ENCODE measurements at places on chromosomes 11 and 22.

GRCh38 chr11:76391021-76391420, 9.9 kb downstream of the GVQW3 start:
- no peak for DNase-seq

GRCh38 chr11:102462610-102463009, 10.0 kb upstream of the TMEM123 start:
- no peak for DNase-seq

DNA sequence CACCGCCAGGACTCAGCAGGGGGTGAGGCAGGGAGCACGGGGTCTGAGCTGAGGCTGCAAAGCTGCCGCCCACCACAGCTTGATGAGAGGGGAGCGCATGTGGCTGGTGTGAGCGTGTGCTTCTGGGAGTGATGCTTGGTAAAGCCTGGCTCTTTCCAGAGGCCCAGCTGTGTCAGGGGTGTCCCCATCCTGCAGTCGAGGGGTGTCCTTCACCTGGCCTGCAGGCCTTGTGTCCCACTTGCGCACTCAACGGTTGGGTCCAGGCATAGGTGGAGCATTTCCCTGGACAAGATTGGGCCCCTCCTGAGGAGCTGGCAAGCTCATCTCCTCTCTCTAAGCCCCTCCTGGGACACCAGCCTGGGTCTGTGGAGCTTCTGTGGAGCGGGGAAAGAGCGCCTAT, 273.9 kb downstream of the TBC1D22A start:
- DNase-seq: no peak

GRCh38 chr11:101862391-101863233, 52.2 kb upstream of the CEP126 start:
- DNase-seq: peak; percentile 19

DNA sequence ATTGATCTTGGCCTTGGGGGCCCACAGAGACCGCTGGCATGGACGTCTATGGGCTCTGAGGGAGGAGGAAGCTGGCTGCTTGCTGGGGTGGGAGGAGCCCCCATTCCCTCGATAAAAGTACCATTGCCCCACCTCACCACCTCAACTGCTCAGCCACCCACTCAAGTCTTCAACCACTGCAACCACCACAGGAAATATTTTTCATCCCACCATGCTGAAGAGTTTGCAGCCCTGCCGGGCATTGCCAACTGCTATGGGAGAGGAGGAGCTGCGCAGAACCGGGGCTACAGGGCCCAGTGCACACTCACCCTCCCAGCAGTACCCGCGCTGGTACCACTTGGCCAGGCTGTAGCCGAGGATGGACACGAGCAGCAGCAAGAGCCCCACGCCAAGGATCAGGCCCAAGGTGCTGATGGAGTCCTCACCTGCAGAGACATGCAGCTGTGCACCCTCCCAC, 29.2 kb downstream of the IL10RA start:
- DNase-seq: no peak

DNA sequence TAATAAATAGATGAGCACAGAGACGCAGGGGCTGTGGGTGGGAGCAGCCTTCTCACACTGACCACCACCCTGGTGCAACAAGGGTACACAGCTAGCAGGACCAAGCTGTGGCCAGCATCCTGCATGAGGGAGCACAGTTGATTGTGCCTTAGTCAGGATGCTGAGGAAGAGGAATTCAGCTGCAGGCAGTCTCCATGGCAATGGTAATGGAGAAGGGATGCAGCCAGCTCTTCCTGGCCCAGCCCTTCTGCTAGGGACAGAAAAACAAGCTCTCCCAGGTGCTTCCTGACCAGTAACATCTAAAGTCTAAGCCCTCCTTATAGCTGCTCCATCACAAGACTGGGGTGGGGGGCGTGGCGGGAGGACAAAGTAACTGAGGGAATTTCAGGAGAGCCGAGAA, 363.5 kb downstream of the BUD13 start:
- no peak for DNase-seq

- no peak for DNase-seq
Measured at GRCh38 chr11:68403831-68404230, 56.7 kb upstream of the PPP6R3 start.

GRCh38 chr11:105045676-105046296, 651 bp upstream of the CARD16 start:
- no peak for DNase-seq

DNA sequence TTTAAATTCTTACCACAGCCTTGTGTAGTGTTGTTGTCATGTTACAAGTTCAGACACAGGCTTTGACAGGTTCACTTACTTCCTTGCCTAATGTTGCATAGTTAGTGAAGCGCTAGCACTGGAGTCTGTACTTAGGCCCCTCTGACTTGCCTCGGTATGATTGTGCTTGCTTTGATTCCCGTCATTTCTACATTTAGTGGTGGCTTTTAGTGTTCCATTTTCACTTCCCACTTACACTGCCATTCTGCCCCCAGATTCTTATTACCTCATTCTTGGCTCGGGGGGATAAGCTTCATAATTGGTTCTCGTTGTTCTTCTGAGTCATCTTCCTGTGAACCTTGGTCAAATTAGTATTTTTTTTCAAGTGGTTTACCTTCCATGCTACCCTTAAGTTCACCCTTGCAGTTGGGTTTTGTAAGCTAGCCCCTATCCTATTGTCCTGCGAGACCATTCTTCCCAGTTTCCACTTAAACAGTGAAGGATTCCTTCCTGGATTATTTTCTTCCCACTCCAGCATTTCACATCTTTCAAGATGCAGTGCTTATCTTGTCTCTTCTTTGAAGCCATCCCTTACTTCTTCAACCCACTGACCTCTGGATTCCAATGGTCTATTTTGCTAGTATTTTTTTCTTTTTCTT, 68.7 kb downstream of the DDX10 start:
- DNase-seq: no peak

GRCh38 chr22:45284705-45285262, at the start of gene UPK3A:
TSS of gene UPK3A (plus strand) at chr22:45284949. CDS start at chr22:45285014, 65 bp downstream.
- peak; percentile 72 for DNase-seq

GRCh38 chr11:112465433-112466024, 204.9 kb upstream of the PLET1 start:
- DNase-seq: no peak

- no peak for DNase-seq
Measured at GRCh38 chr11:77213029-77213579, 85.1 kb downstream of the MYO7A start.

DNA sequence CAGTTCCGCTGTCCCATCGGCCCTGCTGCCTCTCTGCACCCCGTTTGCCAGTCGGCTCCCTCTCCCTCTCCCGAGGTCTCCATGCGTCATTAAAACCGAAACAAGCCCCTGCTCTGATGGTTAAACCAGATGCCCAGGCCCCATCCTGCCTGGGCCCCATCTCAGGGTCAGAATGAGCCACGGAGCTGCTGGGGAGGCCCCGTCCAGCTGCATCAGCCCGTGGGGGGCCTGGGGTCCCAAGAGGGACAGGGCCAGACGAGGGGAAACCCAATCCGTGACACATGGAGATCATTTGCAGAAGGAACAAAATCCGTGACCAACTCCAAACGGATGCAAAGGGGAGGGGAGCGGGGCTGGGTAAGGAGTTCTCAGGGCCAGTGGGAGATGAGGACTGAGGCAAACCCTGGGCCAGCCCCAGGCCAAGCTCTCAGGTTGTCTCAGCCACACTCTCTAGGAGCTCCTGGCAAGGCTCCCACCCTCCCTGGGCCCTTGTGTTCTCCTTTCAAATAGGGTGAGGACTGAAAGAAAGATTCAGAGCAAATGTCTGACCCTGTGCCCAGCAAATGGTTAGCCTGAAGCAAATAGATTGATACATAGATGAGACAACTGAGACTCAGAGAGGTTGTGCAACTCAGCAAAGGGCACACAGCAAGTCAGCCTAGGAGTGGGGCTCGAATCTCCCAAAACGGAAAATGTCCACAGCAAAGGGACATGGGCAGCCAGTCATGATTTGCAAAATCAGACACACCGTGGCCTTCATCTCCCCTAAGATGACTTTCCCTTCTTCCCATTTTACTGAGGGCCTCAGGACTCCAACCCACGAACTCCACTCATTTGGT, 162.1 kb downstream of the MN1 start:
- no peak for DNase-seq

DNA sequence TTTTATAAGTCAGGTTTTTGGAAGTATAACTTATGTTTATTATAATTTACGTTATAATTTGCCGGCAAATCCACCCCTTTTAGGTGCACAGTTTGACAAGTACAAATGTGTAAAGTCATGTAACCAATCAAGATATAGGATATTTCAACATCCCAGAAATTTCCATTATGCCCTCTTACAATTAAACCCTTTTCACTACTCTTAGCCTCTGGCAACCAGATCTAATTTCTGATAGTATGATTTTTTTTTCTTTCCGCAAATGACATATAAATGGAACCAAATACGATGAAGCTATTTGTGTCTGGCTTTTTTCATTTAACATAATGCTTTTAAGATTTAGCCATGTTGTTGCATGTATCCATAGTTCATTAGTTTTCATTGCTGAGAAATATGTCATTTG, 69.5 kb upstream of the HTATIP2 start:
- DNase-seq: no peak

DNA sequence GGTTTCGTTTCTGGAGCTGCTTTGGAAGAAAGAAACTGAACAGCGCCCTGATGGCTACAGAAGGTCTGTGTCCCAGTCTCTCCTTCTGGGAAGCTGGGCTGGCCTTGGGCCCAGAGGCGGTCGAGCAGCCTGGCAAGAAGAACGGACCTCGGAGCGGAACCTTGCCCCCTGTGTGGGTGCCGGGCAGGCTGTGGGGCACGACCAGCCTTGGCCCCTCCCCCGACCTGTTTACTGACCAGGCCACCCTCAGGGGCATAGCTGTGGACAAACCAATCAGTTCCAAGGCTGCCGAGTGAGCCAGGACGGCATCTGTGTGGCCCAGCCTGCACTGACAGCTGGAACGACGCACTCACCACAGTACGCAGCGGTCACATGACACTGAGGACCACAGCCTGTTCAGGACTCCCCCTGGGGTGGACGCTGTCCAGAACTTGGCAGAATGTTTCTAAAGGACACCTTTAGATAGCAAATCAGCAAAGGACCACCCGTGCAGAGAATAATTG, 7.2 kb downstream of the PIM3 start:
- peak; percentile 34 for DNase-seq

DNA sequence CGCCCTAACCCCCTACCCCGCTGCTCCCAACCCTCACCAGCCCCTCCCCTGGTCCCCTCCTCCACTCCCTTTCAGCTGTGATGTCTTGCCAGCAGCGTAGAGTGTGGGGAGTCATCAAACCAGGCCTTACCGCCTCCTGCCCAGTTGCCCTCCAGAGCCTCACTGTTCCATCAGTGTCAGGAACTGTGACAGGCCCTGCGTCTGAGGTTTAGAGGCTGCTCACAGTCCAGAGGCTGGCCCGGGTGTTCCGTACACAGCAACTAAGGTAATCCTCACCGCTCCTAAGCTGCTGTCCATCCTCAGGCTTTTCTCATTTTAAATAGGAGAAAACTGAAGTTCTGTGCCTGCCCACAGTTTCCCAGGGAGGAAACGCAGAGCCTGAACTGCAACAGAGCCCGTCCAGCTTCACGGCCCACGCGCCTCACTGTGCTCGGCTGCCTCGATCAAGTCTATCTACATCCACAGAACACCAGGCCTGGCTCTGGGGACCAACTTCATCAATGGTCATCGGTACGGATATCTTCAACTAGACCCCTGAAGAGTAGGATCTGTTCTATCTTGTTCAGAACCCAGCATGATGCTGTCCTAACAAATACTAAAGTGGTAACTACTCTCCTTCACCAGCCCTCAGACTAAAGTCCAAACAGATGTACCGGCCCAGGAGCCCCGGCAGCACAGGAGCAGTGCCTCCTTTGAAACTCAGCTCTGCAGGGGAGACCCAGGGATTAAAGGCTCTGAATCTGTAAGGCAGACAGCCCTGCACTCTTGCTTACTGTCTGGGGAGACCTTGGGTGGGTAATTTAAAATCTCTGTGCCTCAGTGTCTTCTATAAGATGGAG, 10.3 kb downstream of the VPS37C start:
- no peak for DNase-seq

GRCh38 chr11:9853929-9854552, 190.2 kb downstream of the SWAP70 start:
- no peak for DNase-seq

DNA sequence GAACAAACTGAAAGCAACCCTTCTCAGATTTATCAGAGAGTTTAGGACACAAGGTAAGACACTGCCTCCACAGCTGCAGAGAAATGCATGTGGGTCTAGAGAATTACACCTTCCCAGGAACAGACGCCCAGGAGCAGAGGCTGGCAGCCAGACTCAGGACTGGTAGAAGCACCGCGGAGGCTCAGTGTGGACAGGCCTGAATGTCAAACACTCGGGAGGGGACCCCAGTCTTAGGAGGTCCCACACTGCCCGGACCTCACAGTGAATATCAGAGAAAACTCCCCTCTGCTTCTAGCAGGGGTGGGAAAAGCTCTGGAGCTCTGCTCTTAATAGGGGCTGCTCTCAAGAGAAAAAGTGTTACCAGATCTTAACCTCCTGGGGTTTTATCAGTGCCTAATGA, 952.7 kb downstream of the BRD1 start:
- DNase-seq: no peak

GRCh38 chr22:36470162-36470993, 11.1 kb downstream of the TXN2 start:
- peak; percentile 86 for DNase-seq

- DNase-seq: no peak
Measured at GRCh38 chr22:27116312-27117086, 459.1 kb downstream of the MIAT start.

- DNase-seq: no peak
Measured at GRCh38 chr11:127576210-127576609, 575.6 kb upstream of the KIRREL3 start.

DNA sequence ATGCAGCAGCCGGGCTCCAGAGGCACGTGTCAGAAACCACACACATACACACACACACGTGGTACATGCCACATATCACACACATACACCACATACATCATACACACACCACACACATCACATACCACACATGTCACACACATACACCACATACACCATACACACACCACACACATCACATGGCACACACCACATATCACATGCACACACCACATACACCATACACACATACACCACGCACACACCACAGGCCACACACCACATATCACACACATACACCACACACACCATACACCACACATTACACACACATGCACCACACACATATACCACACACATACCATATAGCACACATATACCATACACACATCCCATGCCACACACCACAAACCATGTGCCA, 97.5 kb upstream of the PRR5 start:
- DNase-seq: no peak

GRCh38 chr22:20563466-20563906, 56.1 kb downstream of the MED15 start:
- no peak for DNase-seq
